ENCODE measurements at places on chromosomes 12 and 14. TPM values are rescaled to one million over a fixed set of nuclear protein-coding genes. Genes with fewer than 3 reads are reported as not detected.

Gene DEGS2
- total RNA-seq = not detected

Gene FRS2
- total RNA-seq = 23.7 TPM

Gene SCN8A
- total RNA-seq = 13.6 TPM

Gene RAD9B
- 0.59 TPM for total RNA-seq

Gene GRIP1
- total RNA-seq = under 0.01 TPM

Gene DPPA3
- not detected for total RNA-seq

Gene KRT75
- not detected for total RNA-seq

Gene RSRC2
- 31.6 TPM for total RNA-seq

Gene CISTR
- not detected for total RNA-seq

Gene PCED1B
- total RNA-seq = 0.39 TPM

Gene CHURC1
- total RNA-seq = 31.5 TPM

Gene ANKRD13A
- 27.6 TPM for total RNA-seq

Gene MYO1A
- not detected for total RNA-seq

Gene HOXC12
- not detected for total RNA-seq

Gene DBX2
- under 0.01 TPM for total RNA-seq

Gene KIF26A
- under 0.01 TPM for total RNA-seq

Gene NFE2
- not detected for total RNA-seq

Gene GNG2
- 25.0 TPM for total RNA-seq

Gene TCL1B
- not detected for total RNA-seq

Gene IQSEC3
- total RNA-seq = not detected

Gene EPYC
- not detected for total RNA-seq

Gene DNAJC22
- total RNA-seq = 0.20 TPM

Gene SLCO1B1
- not detected for total RNA-seq

Gene LYZ
- not detected for total RNA-seq

Gene HOXC4
- 2.2 TPM for total RNA-seq

Gene KSR2
- total RNA-seq = under 0.01 TPM

Gene HCAR3
- not detected for total RNA-seq

Gene SYNDIG1L
- not detected for total RNA-seq

Gene KRT78
- total RNA-seq = not detected

Gene COL2A1
- not detected for total RNA-seq

Gene DMAC2L
- total RNA-seq = 4.9 TPM

Gene NAV3
- total RNA-seq = 66.1 TPM

Gene APOF
- not detected for total RNA-seq

Gene ARHGAP9
- total RNA-seq = under 0.01 TPM

Gene HHIPL1
- 1.8 TPM for total RNA-seq

Gene SPATS2
- 14.0 TPM for total RNA-seq

Gene KCNK10
- not detected for total RNA-seq

Gene BATF
- not detected for total RNA-seq

Gene REC8
- total RNA-seq = 1.8 TPM

Gene SLC17A8
- total RNA-seq = under 0.01 TPM

Gene GLIPR1L2
- total RNA-seq = 0.39 TPM

Gene COPS7A
- 97.4 TPM for total RNA-seq

Gene ZDHHC22
- total RNA-seq = not detected

Gene CFAP54
- total RNA-seq = 1.4 TPM

Gene TSHR
- not detected for total RNA-seq

Gene SERPINA12
- not detected for total RNA-seq

Gene LRRC43
- under 0.01 TPM for total RNA-seq

Gene TMED10
- total RNA-seq = 213 TPM

Gene ALDH6A1
- 19.7 TPM for total RNA-seq

Gene GCN1
- 153 TPM for total RNA-seq

Gene BDKRB1
- total RNA-seq = 6.1 TPM

Gene IFNG-AS1
- not detected for total RNA-seq

Gene ARHGEF25
- total RNA-seq = 4.0 TPM

Gene ESRRB
- total RNA-seq = not detected

Gene LRIG3
- total RNA-seq = 50.7 TPM

Gene MYO1H
- total RNA-seq = not detected

Gene MYF6
- total RNA-seq = not detected

Data from subcutaneous preadipocyte (primary cell).